Lower leg skin (tissue), 4 donors: ENCODE measurements at places on chromosomes 1 and 21.

- no peak for DNase-seq
These were observed 45.8 kb downstream of the BCAR3 start for GRCh38 chr1:93635614-93636543.

GRCh38 chr1:207049974-207050391 lies 1.0 kb downstream of the YOD1 start:
- no peak for DNase-seq

GRCh38 chr1:168726281-168726680 lies 2.7 kb downstream of the DPT start:
- DNase-seq: no peak

DNA sequence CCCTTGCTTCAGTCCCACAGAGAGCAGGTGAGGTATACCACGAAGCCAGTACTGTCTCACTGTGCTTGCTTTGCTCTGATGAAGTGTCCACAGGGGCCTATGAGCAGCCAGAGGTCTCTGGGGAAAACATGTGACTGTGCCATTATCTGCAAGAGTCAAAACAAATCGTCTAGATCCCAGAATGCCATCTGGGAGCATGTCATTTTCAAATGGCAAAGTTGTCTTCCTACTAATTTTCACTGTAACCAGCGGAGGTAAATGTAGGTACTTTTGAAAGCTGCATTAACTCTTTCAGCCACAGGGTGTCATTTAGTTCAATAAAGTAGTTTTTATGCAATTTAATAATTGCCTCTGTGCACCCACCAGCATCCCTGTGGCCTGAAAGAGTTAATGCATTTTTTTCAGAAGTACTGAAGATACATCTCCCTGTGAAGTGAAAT lies 173.6 kb upstream of the SGIP1 start:
- DNase-seq: no peak

- no peak for DNase-seq
These were observed 47.2 kb upstream of the VANGL1 start for GRCh38 chr1:115594600-115594999.

DNA sequence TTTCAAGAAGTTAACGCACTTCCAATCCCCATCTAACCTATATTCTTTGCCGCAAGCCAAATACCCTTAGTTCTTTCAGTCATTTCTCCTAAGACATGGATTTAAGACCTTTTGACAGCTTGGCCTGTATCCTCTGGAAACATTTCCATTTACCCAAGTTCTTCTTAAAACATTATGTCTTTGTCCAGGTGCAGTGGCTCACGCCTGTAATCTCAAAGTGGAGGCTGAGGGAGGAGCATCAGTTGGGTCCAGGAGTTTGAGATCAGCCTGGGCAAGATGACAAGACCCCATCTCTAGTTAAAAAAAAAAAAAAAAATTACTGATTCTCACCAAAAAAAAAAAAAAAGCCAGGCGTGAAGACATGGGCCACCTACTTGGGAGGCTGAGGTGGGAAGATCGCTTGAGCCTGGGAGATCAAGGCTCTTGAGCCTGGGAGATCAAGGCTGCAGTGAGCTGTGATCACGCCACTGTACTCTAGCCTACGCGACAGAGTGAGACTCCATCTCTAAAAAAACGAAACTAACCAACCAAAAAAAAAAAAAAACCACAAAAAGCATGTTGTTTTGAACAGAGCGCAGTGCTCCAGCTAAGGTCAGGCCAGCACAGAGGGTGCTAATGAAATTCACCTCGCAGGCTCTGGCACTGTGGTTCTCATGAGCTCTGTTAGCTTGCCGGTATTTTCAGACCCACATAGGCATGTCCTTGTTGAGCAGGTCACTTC lies 36.0 kb downstream of the NUAK2 start:
- DNase-seq: no peak

DNA sequence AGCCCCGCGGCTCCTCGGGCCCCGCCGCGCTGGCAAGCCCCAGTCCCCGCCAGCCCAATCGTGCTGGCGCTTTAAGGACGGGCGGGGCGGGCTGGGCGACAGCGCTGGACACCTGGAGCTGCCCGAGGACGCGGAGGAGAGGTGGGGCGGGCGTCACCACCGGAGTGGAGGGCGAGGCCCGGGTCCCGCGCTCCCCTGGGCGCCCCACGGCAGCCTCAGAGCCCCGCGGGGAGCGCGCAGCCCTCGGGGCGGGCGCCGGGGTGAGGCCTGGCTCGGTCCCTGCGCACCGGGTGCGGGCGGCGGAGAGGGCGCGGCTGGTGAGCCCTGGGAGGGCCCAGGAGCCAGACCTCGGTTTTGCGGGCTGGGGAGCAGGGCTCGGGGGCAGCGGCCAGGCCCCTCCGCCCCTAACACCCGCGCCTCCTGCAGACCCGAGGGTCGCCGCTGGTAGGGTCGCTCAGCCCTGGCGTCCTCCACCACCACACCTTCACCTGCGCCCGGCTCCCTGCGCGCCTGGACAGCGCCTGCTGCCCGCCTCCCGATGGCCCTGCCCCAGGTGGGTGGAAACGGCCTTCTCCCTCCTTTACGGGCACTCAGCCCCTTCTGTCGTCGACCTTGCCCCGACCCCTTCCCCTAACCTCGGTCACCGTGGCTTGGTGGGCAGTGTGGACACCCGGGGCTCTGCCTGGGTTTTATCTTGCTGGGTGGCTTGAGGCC lies at the start of gene TMEM61:
Gene TMEM61, plus strand, starts transcription at position 101 of the 714 bp plus-strand sequence. Its CDS starts 438 bp downstream, at position 539.
- DNase-seq: peak; percentile 75
